ENCODE measurements at places on chromosomes 13 and 19.
A peak's percentile ranks its signal among the peaks of the same experiment; 100 is the strongest.

GRCh38 chr13:102582256-102582655 is 14.5 kb upstream of the TPP2 start:
- no peak for DNase-seq

DNA sequence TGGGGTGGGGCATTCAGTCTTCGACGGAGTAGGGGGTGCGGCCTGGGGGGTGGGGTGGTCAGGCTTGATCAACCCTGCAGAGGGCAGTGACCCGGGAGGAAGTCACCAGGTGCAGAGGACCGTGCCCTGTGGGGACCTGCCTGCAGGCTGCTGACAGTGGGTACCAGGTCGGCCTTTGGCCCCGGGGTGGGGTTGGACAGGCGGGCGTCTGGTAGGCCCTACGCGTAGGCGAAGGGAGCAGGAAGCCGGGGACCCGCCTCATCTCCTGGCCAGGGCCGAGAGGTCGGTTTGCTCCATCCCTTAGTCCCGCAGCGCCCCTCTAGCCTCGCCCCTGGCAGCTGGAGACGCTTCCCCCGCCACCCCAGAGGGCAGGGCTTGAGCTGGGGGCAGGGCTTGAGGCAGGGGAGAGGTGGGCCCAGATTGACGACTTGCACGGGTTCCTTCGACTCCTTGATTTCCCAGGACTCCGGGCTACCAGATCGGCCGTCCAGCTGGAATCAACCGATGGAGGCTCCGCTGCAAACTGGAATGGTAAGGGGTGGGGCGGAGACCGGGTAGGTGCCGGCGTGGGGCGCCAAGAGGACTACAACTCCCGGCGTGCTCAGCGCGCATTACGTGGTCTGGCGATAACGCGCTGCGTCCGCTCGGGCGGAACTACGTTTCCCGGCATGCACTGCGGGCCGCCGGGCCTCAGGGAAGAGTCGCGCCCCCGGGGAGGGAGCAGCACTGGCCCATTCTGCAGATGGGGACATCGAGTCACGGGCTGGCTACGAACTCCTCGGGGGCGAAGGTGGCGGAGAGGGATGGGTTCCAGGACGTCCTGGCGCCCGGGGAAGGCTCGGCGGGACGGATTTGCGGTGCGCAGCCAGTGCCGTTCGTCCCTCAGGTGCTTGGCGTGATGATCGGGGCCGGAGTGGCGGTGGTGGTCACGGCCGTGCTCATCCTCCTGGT is at the start of gene PNPLA6:
Gene PNPLA6, plus strand, starts transcription at position 671 of the 951 bp plus-strand sequence. Its CDS starts 72 bp downstream, at position 743.
- peak; percentile 89 for DNase-seq

GRCh38 chr13:76822698-76823267 is 63.4 kb downstream of the KCTD12 start:
- no peak for DNase-seq

- no peak for DNase-seq
These were observed 77.6 kb upstream of the STARD13 start for GRCh38 chr13:33362986-33363727.

DNA sequence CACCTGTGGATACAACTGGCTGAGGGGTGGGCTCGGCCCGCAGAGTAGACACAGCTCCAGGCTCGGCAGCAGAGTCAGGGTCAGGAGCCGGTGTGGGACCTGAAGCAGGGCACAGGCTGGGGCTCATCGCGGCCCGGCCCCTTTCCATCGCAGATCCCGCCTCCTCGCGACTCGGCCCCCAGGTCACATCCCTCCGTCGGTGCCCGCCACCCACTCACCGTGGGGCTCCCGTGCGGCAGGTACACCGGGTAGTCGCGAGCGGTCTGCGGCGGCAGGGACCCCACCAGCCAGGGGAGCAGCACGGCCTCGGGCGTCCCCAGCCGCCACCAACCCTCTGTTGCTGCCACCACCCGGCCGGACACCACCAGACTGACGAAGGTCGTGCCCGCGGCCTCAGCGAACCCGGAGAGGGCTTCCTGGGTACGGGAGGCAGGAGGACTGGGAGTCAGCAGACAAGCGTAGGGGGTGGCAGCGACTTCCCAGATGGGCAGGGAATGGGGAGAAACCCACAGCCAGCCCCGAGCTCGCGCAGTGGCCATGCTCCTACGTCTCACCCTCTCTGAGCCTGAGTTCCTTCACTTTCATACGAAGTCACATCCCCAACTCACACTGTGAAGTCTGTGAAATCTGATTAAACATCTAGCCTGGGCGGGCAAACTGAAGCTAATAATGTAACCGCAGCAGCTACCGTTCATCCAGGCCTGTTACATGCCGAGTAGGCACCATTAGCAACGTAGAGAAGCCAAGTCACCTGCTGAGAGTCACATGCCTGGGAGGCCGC is 3.7 kb downstream of the FUZ start:
- DNase-seq = no peak

DNA sequence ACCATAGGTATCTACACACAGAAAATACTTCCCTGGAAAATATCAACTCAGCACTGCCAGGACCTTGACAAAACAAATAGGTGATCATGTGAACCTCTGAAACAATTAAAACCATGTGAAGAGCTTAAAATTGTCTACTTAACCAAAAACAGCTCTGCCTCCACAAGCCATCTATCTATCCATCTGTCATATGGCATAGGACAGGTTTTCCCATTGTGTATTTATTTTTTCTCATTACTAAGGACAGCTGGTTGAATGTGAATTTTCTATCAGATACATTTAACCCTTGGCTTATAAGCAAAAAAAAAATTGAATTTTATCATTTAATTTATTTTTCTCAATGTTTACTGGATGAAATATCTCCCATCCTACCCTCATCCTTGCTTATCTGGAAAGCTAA is 279.5 kb downstream of the PCDH9 start:
- no peak for DNase-seq

GRCh38 chr19:3631053-3631861 is 4.7 kb upstream of the CACTIN start:
- DNase-seq = no peak
